ENCODE measurements at places on chromosomes 6 and 20.

GRCh38 chr20:9532069-9532838 is 17.9 kb downstream of the LAMP5 start:
- peak; percentile 22 for DNase-seq

DNA sequence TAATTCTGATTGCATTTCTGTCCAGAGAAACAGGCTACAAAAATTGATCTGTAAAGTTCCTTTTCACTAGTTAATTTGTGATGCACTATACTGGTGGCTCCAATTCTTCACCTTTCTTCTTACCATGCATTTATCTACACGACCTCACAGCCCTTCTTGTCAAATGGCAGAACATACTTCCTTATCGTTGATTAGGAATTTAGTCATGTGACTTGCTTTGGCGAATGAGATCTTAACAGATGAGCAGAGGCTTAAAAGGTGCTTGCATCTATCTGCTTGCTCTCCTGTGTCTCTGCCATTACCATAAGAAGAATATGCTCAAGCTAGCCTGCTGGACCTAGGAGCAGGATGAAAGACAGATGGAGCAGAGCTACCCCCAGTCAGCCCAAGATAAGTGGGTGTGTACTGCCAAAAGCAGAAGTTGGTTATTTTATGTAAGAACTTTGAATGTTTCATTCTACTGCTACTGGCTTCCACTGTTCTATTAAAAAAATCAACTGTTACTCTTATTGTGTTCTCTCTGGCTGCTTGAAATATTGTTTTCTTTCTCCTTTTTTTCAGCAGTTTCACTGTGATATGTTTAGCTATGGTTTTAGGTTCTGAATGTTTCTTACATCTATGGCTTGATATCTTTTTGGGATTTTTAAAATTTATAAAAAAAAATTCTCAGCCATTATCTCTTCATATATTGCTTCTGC is 40.2 kb upstream of the RBM24 start:
- DNase-seq: no peak

GRCh38 chr6:16081326-16081725 is 47.6 kb upstream of the MYLIP start:
- no peak for DNase-seq

- no peak for DNase-seq
These were observed 115.9 kb downstream of the COL12A1 start for GRCh38 chr6:75089921-75090320.

DNA sequence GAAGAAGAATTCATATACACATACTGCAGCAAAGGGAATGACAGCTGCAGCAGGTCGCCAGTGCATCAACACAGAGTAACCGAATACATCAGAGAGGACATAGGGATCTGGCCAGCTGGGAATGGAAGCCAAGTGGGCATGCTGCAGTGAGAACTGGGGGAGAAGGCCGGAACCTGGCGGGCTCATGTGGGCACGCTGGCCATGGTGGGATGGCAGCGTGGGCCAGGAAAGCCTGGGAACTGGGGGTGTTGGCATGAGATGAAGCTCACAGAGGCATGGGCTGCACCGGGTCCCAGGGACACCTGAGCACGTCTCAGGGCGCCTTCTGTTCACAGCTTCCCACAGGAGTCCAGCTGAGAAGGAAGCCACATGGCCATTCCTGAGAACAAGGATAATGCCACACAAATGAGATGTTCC is 139.5 kb upstream of the AGPAT4 start:
- DNase-seq: no peak

All from PC-3 (cell line).